Brain pericyte (primary cell): ENCODE measurements at places on chromosomes 13 and 19.
A peak's percentile ranks its signal among the peaks of the same experiment; 100 is the strongest.

DNA sequence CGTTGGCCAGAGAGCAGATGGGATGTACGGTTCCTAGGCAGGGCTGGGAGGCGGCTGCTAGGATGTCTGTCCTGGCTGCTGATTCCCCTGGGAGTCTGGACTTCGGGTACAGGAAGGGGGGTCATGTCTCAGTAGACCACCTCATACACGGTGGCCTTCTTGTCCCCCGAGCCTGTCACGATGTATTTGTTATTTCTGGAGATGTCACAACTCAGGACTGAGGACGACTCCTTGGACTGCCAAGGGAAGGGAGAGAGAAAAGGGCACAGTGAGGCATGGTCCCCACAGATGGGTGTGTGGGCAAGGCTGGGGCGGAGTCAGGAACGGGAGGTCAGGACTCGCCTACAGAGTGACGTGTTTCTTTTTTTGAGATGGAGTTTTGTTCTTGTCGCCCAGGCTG is 20.4 kb downstream of the TLE6 start:
- no peak for DNase-seq

GRCh38 chr19:48798937-48799336 is 11.9 kb downstream of the BCAT2 start:
- DNase-seq: peak; percentile 69

GRCh38 chr13:78241278-78241919 is 322.8 kb upstream of the EDNRB start:
- no peak for DNase-seq

DNA sequence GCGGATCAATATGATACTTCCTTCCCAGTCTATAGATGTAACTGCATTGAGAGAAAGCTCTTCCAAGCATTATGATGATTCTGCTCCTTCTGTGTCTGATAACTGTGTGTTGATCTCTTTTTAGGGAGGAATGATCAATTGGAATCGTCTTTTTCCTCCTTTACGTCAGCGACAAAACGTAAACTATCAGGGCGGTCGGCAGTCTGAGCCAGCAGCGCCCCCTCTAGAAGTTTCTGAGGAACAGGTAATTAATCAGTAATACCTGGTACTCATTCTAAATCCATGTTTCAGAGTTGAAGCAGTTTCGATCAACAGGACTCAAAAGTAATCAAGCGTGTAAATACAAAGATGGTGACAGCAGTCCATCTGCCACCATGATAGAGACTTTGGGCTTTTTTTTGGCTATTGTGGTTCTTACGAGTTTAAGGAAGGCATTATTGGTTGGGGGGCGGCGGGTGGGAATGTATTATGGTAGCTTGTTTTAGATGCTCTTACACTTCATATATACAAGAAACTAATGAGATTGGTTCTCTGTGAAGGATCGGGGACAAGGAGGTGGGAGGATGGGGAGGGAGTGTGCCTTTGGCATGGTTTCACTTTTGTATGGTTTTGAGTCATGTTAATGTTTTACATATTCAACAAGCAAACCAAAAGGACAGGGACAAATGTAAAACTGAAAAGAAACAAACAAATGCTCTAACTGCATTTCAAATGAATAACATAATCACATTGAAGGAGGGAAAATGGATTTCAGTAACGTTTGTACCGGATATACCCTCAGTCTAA is 60.7 kb upstream of the GPR183 start:
- no peak for DNase-seq

DNA sequence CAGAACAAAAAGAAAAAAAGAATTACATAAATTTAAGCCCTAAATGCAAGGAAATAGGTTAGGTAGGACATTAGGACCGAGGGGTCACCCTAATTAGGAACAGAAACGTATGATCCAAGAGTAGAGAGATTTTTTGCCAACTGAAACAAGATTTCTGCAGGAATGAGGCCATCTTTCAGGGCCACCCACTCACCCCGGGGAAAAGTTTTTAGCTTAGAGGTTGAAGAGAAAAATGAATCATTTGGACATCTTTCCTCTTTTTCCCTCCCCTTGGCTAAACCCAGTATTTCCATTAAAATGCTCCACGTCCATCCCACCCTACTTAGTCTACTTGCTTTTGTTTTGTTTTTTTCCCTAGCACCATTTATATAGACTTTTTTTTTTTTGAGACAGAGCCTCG is 10.6 kb upstream of the PNMA8A start:
- no peak for DNase-seq

DNA sequence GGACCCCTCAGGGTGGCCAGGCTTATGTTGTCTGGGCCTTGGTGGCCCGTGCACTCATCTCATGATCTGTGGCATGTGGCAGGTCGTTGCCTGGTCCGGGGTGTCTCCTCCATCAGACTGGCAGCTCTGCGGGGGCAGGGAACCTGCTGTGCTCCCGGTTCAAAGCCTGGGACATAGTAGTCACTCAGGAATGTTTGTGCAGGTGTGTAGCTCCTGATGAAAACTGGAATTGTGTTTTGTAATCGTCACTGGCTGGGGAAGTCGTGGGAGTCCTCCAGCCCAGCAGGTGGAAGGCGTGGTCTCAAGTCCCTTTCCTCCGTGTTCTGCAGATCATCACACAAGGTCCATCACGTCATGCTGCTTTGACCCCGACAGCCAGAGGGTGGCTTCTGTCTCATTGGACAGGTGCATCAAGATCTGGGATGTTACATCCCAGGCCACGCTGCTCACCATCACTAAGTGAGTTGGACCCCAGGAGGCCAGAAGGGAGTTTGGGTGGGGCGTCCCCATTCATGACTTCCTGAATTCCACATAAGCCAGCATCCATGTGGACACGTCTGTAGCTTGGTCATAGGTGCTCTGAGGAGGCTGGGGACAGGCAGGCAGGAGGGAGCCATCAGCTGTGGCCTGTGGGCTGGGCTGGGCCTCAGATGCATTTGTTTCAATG is 19.1 kb downstream of the WDR88 start:
- no peak for DNase-seq

- no peak for DNase-seq
These were observed 44.7 kb downstream of the SMARCA4 start for GRCh38 chr19:11005521-11005920.

- DNase-seq: no peak
These were observed 297.4 kb upstream of the SGCG start for GRCh38 chr13:22883262-22883840.

DNA sequence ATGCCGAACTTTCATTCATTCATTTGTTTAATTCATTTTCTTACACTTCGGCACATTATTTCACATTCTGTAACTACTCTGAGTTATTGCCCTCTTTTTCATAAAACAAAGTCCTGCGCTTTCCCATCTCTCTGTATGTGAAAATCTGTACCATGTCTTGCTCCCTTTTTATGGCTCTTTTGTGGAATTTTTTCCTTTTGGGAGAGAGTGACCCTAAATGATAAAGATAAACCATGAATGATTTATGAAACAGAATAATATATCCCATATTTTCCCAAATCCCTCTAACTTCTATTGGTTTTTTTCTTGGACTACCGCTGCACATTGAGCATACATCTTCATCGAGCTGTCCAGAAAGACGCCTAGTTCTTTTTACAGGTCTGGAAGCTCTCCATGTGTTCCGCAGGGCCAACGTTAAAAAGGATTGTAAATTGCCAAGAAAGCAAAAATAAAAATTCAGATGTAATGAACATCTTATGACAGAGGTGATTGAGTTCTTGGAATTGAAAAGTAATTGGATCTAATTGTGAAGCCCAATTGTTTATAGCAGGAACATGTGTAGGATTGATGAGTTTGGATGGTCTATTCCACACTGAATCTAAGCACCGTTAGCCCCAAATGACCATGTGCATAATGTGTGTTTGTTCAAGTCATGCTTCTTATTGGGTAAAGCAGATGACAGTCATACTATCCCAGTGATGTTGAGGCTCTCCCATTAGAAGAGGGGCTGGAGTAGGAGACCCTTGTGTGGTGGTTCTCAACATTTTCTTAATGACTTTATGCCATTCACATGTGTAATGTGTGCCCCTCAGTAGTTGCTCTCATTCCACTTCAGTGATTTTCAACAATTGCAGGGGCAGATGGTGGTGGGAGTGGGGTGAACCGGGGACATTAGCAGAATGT is 378.9 kb downstream of the DLEU7 start:
- no peak for DNase-seq

GRCh38 chr19:5541456-5541855 is 26.3 kb downstream of the TINCR start:
- no peak for DNase-seq

DNA sequence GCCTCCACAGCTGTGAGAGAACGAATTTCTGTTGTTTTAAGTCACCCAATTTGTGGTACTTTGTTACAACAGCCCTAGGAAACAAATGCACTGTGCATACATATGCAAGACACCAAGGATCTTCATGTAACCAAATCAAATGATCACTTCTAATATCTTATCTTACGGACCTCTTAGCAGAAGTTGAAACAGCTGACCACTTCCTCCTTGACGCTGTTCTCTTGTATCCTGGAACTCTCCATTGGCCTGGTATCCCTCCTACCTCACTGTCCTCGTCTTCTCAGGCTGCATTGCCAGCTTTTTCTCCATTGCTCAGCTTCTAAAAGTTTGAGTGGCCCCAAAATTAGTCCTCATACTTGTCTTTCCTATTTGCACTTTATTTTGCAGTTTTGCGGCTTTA is 200.4 kb downstream of the DLEU7 start:
- DNase-seq: no peak

GRCh38 chr13:84973661-84974060 is 825.6 kb downstream of the SLITRK6 start:
- no peak for DNase-seq

DNA sequence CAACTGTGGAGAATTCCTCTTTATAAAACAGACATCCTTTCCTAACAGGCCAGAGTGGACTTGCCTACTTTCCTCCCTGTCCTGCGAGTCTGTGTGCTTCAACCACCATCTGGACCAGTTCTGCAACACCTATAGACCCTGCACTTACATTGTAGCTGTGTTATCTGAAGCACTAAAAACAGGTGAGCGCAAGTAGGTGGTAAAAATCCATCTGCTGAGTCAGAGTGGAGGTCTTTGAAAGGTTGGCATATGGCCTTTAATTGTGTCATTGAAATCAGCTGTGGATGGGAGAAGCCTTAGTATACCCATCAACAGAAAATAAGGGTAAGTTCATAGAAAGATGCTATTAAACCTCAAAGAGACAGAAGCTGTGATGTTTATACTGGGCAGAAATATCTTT is 7.6 kb upstream of the NALCN start:
- no peak for DNase-seq

GRCh38 chr19:493391-494170 is 2.7 kb upstream of the MADCAM1 start:
- DNase-seq: no peak

DNA sequence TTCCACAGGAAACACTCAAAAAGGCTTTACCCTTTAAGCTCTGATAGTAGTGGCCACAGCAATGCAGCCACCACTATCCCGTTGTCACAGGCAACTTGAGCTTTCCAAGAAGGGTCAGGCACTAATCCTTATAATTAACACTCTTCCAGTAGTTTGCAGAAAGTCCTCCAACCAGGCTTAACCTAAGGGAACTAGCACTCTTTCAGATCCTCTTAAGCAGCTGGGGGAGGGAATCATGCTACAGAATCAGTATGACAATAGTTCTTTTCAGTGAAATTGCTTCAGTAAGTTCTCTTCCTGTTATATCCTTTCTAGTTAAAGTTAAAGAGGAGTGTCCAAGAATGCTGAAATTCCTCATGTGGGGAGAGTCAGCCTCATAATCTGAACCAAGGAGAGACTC is 82.2 kb downstream of the TNFSF11 start:
- no peak for DNase-seq

DNA sequence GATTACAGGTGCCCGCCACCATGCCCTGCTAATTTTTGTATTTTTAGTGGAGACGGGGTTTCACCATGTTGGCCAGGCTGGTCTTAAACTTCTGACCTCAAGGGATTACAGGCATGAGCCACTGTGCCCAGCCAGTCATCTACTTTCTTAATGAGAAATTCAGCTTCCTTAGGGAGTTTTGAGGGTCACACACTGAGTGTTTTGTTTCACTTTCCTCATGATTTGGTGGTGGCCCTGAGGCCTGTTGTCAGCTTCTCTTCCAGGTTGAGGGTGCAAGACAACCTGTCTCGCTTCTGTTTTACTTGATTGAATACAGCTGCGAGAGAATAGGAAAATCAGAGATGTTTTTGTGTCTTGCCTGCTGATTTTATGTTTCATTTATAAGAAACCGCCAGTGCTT is 9.9 kb downstream of the FRY start:
- no peak for DNase-seq

- DNase-seq: no peak
These were observed 10.7 kb downstream of the EPSTI1 start for GRCh38 chr13:42981317-42981716.

GRCh38 chr19:38555200-38555599 is 62.6 kb downstream of the MAP4K1 start:
- DNase-seq: no peak

GRCh38 chr13:96503481-96503880 is 413.6 kb downstream of the HS6ST3 start:
- no peak for DNase-seq
